Karpas-422 (cell line): ENCODE measurements at places on chromosomes 5 and 9.

DNA sequence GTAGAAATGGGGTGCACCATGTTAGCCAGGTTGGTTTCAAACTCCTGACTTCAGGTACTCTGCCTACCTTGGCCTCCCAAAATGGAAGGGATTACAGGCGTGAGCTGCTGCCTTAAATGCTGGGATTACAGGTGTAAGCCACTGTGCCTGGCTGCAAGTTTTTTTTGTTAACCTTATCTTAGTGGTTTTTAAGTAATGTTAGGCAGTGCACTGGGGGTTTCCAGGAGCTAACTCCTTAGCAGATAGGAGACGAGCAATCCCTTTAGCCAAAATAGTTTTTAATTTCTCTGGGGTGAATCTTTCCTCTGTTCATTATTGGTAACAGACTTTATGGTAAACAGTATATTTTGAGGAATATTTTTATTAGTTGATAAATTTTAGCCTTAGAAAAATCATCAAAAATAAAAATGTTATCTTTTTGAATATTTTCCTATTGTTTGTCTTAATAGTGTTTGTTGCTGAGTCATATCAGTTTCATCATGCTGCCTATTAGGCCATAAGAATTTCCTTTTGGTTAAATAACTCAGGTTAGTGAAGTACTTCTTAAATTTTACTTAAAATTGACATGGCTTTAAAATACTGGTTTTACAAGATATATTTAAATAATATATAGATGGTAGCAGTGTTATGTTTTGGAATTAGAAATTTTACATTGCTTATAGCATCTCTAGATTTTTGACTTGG lies 37.9 kb downstream of the LMNB1 start:
- H3K27me3 ChIP-seq, result no peaks in the 10 kb centered on the region
- peak overlapping the region; percentile 51 for H3K27ac ChIP-seq
- H3K4me1 ChIP-seq, result peaks cover 29% of the 10 kb centered on the region
- no peak overlapping the region for H3K4me3 ChIP-seq

- no peak for DNase-seq
- H3K4me3 ChIP-seq, result no peak overlapping the region
Observed at GRCh38 chr9:6133346-6134063, 82.1 kb upstream of the IL33 start.

- H3K4me1 ChIP-seq, result peaks cover 4% of the 10 kb centered on the region; the same call in 1 of the 2 replicates
- DNase-seq, result no peak
- H3K36me3 ChIP-seq, result no peaks in the 10 kb centered on the region
- H3K4me3 ChIP-seq, result no peak within 1 kb of the TSS
- H3K27ac ChIP-seq, result no peak within 1 kb of the TSS
Observed at GRCh38 chr5:1008451-1009358, at the start of gene NKD2. TSS of gene NKD2 (plus strand) at chr5:1008802. CDS start at chr5:1009058, 256 bp downstream.

GRCh38 chr5:160616712-160617497 lies 195.2 kb downstream of the PTTG1 start:
- H3K4me3 ChIP-seq, result no peak overlapping the region
- no peaks in the 10 kb centered on the region for H3K36me3 ChIP-seq
- DNase-seq, result no peak

GRCh38 chr5:177094224-177095087 lies 7.7 kb downstream of the FGFR4 start:
- 0 out of 2 replicates have a peak, but pooled peaks cover 2% of the 10 kb centered on the region for H3K4me1 ChIP-seq
- H3K27me3 ChIP-seq, result no peaks in the 10 kb centered on the region
- no peak overlapping the region for H3K27ac ChIP-seq

GRCh38 chr5:94524841-94525697 lies 93.3 kb downstream of the KIAA0825 start:
- H3K4me1 ChIP-seq, result no peaks in the 10 kb centered on the region
- no peaks in the 10 kb centered on the region for H3K27me3 ChIP-seq
- H3K4me3 ChIP-seq, result no peak overlapping the region
- no peaks in the 10 kb centered on the region for H3K36me3 ChIP-seq

DNA sequence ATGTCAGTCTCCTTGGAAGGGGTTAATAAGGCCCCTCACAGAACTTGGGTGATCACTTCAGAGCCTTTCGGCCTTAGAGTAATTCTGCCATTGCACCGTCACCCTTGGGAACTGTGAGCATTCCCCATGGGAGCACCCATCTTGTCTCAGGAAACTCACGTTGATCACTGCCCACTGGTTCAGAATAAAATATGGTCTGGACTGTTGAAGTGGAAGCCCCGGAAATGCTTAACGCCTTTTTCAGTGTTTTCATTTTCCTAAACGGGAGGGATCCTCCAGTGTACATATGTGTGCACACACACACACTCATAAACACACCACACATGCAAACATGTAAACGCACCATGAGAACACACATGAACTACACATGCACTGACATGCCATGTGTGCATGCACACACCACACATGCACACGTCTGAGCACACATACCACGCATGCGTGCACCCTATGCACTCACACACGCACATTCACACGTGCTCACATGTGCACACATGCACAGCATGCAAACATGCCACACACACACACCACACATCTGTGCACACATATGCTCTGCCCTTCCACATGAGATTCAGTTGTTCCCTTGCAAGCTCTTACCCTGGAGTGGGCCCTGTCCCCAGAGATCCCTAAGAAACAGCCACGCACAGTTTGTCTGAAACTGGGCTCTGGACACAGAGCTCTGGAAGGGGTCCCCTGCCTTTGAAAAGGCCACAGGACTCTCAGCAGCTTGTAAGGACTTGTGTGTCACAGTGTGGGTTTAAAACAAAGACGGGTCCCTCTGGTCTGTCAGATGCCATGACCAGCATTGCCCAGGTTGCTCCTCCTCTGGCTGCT lies 17.0 kb downstream of the MRPL36 start:
- H3K4me1 ChIP-seq, result peaks cover 41% of the 10 kb centered on the region
- H3K4me3 ChIP-seq, result peak overlapping the region; percentile 56
- H3K36me3 ChIP-seq, result no peaks in the 10 kb centered on the region
- peak; percentile 94 for DNase-seq

DNA sequence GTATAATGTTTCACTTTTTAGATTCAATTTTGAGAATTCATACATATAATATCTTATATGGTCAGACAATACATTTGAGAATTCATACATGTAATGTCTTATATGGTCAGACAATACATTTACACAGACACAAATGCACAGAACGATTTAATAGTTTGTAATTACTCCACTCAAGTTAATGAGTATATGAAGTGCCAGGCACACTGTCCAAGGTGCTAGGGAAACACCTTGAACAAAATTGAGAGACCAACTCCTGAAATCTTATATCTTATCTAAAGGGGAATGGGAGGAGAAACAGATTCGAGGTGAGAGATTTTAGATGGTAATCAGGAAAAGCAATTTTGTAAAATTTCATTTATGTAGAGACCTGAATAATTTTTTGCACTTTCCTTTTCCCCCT lies 994.7 kb downstream of the CDH12 start:
- no peak for DNase-seq
- no peaks in the 10 kb centered on the region for H3K4me1 ChIP-seq
- no peak overlapping the region for H3K4me3 ChIP-seq
- no peaks in the 10 kb centered on the region for H3K27me3 ChIP-seq

GRCh38 chr5:140312067-140312790 lies 9.3 kb upstream of the PFDN1 start:
- H3K27me3 ChIP-seq, result no peaks in the 10 kb centered on the region
- no peak overlapping the region for H3K27ac ChIP-seq
- H3K4me1 ChIP-seq, result peaks cover 11% of the 10 kb centered on the region
- DNase-seq, result no peak
- H3K4me3 ChIP-seq, result no peak overlapping the region
- H3K36me3 ChIP-seq, result no peaks in the 10 kb centered on the region
